ENCODE measurements at places on chromosomes 3 and 15. TPM values are rescaled to one million over a fixed set of nuclear protein-coding genes. Genes with fewer than 3 reads are reported as not detected.

The ALPK3 gene
- 2.3 TPM for total RNA-seq

DNA sequence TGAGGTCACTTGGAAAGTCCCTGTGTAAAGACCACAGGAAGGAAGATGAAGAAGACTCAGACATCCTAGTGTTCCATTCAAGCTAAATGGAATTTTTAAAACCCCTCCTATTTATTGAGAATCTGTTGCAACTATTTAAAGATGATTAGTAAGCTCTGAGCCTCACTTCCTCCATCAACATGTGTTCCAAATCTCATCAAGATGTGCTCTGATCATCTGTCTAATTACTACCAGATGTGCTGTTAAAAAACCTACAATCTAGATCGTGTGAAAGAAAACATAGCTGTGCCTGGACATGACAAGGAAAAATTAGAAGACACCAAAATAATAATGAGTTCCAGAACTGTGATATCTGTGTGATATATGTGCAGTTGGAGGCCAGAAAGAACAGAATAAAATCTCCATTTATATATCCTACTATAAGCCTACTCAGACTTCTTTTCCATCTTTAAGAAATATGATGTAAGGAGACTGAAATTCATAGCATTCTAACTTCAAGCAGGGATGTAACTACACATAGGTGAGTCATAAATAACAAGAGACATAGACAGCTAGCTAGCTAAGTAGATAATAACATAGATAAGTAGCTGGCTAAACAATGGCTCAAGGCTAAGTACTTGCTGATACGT, 7.8 kb downstream of the XPC start:
- no peak for DNase-seq

DNA sequence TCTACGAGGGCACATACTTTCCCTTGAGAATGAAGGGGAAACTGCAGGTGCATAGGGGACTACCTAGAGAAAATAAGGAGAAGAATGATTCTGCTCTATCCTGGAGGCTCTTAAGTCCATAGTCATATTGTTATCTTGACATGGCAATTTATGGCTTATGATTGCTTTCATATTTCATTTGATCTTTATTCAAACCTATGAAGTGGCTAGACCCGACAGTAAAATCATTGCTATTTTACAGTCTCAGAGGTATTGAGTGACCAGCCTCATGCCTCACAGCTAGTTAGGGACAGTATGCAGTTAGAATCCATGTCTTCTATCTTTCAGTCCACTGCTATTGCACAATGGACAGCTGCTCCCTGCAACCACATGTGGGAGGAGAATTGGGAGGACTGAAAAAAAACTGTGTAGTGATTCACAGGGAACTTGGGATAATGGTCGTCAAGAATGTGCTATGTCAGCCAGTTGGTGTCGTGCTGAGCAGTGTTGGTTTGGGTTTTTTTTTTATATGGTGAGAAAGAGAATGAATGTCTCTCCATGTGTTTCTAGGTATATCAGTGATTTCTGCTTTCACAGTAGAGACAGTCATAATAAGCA, 63.2 kb upstream of the SPPL2A start:
- DNase-seq: no peak

The LRRC31 gene
- total RNA-seq: not detected

DNA sequence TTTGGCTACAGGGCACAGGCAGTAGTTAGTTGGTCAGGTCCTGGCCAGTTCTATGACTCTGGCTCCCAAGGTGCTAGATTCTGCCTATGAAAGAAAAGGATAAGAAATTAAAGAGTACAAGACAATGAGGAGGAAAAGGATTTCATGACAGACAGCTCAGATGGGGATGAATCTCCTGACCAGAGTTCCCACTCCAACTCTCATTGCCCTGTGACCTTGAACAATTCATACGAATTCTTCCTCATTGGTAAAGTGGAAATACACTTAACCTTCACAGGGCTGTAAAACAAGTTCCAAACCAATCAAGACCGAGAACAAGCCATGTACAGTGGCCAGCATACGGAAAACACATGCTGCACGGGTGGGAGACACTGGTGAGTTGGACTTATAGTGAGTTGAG, 23.7 kb downstream of the CLEC3B start:
- no peak for DNase-seq

DNA sequence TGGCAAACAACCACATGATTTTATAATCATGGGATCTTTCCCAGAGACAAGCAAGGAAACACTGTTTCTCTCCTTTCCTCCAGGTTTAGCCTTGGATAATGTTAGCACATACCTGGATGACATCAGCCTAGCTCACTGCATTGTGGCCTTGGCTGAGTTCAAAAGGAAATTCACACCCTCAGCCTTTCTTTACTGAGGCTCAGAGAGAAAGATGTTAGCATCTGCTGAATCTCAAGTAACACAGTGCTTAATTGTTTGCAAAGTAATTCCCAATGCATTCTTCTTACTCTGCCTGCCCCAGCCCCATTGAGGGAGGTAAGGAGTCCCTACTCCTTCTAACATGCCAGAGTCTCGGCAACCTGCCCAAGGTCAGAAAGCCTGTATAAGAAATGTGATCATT, 432.2 kb upstream of the LMCD1 start:
- DNase-seq: no peak

GRCh38 chr3:115077501-115078250, 69.4 kb downstream of the ZBTB20 start:
- DNase-seq: no peak

GRCh38 chr3:4850928-4851265, 128.3 kb upstream of the BHLHE40 start:
- no peak for DNase-seq

The TM4SF18 gene
- total RNA-seq: 8.3 TPM

The NPAP1 gene
- total RNA-seq: 1.9 TPM

GRCh38 chr3:98003306-98003969, 31.2 kb upstream of the RIOX2 start:
- no peak for DNase-seq

- DNase-seq: no peak
These were observed 127.1 kb downstream of the ZBBX start for GRCh38 chr3:167253037-167253436.

The TMC3 gene
- 0.09 TPM for total RNA-seq

GRCh38 chr3:124463234-124463633, 267.0 kb upstream of the UMPS start:
- no peak for DNase-seq

DNA sequence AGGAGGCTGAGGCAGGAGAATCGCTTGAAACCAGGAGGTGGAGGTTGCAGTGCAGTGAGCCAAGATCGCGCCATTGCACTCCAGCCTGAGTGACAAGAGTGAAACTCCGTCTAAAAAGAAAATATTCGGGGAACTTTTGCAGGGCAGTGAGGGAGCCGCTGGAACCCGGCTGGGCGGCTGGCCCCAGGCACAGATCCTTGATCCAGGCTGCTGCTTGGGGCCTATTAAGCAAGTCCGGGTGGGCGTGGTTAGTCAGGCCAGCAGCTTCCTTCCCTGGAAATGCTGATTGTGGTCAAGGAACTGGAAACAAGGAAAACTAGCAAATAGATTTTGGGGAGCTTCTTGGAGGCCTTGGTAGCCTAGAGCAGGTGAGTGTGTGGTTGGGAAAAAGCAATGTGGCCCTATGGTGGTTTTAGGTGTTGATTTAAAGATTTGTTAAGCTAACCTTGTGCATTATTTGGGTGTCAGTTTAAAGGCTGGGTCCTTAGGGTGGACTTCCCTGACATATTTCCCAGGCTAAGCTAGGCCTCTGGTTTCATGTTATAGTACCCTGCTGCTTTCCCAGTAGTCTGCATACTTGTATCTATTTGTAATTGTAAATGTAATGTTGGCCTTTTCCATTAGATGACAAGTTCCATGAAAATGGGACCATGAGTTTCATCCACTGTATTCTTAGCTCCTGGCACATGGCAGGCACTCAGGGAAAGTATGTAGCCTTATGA, 17.7 kb upstream of the SNX22 start:
- no peak for DNase-seq

DNA sequence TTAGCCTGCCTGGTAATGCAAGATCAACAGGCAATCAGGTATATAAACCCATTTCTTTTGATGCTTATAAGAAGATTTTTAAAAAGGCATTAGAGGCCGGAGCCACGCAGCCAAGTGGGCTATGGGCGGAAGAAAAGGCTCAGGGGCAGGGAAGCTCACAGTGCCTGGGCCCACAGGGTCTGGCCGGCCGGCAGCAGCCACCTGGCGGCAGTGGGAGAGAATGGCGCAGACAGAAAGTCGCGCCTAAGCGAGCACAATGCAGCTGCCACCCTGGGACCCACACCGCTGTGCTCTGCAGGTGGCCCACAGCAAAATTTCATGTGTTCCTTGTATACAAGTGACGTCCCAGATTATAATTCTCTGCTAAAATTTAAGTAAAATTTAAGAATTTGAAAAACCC, 448.6 kb upstream of the RASGRP1 start:
- no peak for DNase-seq

All from cerebellum (tissue), 4 donors.